Colonic mucosa (tissue), 4 donors: ENCODE measurements at places on chromosomes 4 and X.

GRCh38 chrX:151536571-151536970 is 26.9 kb upstream of the PASD1 start:
- no peak for DNase-seq

- no peak for DNase-seq
Measured at GRCh38 chr4:8351931-8352367, 82.4 kb downstream of the HTRA3 start.

- no peak for DNase-seq
Measured at GRCh38 chrX:13994104-13994503, 35.6 kb downstream of the GEMIN8 start.

DNA sequence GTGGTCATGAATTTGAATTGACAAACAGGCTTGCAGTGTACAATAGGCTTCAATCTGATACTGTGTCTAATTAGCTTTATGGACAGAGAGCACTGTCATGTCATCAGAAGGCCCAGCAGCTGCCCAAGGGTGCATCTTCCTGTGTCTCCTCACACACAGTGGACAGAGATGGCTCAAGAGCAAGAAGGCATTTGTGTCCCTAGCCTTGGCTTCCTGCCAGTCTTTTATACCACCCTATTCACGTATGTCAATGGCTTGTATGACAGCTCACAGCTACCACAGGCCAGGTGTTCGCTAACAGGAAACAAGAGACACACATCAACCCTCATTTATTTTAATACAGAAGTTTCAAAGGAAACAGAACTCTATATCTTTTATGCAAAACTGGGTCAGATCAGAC is 874.0 kb upstream of the AGA start:
- peak; percentile 29 for DNase-seq

DNA sequence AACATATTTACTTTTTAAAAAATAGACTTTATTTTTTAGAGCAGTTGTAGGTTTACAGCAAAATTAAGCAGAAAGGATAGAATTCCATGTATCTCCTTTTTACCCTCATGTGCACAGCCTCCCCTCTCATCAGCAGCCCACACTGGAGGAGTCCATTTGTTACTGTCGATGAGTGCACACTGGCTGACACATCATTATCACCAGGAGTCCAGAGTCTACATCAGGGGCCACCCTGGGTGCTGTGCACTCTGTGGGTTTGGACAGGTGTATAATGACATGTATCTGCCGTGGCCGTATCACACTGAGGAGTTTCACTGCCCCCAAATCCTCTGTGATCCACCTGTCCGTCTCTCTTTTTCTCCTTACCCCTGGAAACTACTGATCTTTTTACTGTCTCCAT is 26.3 kb downstream of the TBC1D14 start:
- no peak for DNase-seq

DNA sequence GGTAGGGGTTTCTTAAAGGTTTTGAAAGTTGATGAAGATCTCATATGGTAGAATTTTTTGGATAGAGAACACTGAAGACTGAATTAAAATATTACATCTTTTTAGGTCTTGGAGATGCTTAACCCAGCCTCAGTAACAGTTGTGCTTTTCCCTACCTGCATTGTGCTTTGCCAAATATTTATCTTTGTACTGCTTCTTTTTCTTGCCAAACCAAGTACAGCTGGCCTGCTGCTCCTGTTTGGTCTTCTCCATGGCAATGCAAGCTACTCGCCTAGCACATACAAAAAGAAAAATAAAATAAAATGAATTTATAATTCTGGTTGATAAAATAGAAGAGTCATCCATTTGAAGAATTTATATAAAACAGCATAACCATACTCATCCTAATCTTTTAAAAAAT is 95.4 kb downstream of the NYX start:
- no peak for DNase-seq

DNA sequence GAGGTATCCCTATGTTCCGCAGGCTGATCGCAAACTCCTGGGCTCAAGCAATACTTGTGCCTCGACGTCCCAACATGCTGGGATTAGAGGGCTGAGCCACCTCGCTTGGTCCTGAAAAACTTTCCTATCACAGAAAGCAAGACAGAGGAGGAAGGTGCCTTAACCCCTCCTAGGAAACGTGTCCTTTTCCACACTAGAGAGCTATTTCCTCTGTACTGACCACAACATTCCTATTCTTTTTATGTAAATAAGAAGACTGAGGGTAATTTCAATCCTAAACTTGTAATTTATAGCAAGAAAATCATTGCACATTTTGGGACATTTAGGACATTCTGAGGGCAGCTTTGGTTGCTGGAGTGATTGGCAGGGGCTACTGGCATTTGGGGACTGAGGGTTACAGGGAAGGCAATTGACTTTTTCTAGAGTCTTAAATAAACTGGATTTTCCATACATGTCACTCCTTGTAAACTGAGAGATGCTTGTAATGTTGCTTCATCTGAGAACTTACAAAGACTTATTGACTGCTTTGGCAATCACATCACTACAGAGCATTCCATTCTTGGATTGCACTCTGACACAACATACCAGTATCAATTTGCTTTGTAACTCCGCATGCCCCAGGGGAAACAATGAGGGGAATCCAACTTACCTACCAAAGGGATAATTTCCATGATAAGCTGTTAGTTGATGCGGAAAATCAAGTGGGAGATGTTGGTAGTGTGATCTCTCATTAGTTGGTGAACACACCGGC is 15.6 kb downstream of the XAGE3 start:
- no peak for DNase-seq

GRCh38 chrX:129653181-129653970 is 1.4 kb downstream of the APLN start:
- no peak for DNase-seq

- DNase-seq: no peak
Measured at GRCh38 chr4:18976884-18977283, 955.3 kb upstream of the LCORL start.

DNA sequence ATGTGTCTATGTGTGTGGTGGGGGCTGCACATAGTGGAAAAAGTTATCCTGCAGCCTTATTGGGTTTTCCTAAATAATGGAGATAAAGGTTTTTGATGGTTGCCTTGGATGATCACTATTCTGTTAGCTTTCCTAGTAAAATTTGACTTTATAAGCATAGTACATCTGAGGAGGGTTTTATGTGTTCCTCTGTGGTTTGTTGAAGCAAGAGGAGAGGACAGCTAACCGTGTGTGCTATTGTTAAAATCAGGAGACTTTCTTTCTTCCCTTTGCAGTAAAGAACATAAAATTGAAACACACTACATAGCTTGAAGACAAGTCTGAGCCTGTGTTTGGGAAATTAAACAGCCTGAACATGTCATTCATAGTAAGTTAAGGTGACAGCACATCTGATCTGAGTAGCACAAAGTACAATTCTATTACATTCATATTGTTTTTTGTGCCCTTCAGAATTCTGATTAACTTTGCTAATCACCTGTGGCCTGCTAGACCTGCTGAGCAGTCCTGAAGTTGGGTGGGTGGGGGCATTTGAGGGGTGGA is 36.8 kb downstream of the C4orf51 start:
- DNase-seq: no peak

DNA sequence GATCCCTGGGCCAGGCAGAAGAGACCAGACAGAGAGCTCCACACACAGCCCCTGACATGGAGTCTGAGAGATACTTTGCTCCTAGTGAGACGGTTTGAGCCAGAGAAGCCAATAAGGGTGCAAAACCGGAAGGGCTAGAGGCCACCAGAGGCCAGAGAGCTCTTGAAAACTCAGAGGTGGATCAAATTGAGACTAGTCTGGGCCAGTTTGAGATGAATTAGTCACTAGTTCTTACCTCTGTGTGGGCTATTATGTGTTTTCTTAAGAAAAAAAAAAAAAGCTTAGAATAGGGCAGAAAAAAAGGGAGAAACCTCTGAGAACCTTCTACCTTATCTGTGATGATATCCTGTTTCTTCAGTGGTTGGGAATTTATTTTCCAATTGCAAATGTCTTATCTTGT is 110.4 kb upstream of the EDNRA start:
- no peak for DNase-seq

DNA sequence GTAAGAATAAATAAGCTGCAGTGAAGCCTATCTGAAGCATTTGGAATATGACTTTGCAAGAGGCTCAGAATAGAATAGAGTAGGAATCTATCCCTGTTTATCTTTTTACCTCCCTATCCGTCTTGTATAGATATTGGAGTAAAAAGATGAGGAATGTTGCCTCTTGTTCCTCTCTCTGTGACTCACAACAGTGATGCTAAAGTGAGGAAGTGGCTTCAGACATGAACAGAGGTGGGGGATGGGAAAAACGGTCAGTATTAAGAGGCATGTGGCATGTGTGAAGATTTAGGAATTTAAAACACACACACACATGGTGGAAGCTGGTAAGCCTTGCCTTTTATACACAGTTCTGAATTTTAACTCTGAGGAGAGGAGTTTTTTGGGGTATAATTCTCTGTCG is 3.8 kb upstream of the DCAF4L1 start:
- no peak for DNase-seq
